Naive thymus-derived CD8-positive, alpha-beta T cell (primary cell): ENCODE measurements at places on chromosomes 1 and 21.
A peak's percentile ranks its signal among the peaks of the same experiment; 100 is the strongest.

- no peak for DNase-seq
Observed at GRCh38 chr1:175737451-175737850, 5.9 kb downstream of the TNR start.

GRCh38 chr1:229383961-229384360 is 41.1 kb upstream of the CCSAP start:
- DNase-seq, result no peak

DNA sequence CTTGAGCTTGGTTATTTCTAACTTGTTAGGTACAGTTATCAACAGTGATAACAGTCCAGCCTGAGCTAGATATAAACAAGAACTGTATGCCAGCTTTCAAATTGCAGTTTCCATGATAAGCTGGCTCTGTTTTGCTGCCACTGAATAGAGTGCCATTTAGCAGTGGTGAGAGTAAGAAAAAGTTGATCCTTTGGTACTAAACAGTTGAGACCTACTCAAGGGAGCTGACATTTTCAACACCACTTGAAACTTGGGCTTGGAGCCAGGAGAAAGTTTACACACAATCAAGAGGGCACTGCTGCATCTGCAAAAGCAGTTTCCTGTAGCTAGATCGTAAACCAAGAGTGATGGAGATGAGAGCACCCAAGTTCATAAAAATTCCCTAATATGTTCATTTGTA is 131.3 kb downstream of the RGS7 start:
- no peak for DNase-seq

DNA sequence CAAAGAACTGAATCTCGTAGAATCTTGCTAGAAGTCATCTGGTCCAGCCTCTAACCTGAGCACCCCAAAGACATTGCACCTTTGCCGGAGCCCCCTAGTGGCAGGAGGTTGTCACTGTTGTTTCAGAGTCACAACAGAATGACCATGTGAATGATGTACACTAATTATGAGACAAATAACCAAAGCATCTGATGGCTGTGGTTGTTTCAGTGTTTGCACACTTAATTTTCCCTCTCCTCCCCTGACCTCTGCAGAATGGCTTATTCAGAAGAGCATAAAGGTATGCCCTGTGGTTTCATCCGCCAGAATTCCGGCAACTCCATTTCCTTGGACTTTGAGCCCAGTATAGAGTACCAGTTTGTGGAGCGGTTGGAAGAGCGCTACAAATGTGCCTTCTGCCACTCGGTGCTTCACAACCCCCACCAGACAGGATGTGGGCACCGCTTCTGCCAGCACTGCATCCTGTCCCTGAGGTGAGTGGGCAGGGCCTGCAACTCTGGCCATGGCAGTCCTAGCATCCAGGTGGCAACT is 26.4 kb downstream of the TRAF5 start:
- DNase-seq, result peak; percentile 33

- no peak for DNase-seq
Observed at GRCh38 chr1:183235503-183235902, 49.4 kb downstream of the LAMC2 start.

DNA sequence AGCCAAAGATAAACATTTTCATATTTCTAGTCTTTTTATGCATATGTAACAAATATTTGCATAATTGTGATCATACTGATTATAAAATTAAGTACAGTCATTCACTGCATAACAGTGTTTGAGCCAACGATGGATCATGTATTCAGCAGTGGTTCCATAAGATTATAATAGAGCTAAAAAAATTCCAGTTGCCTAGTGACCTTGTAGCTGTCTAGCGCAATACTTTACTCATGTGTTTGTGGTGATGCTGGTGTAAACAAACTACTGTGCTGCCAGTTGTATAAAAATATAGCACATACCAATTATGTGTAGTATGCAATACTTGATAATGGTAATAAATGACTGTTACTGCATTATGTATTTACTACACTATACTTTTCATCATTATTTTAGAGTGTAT is 2.1 kb upstream of the S100A10 start:
- no peak for DNase-seq

- DNase-seq, result no peak
Observed at GRCh38 chr21:30014886-30015285, 75.1 kb upstream of the GRIK1 start.

- DNase-seq, result no peak
Observed at GRCh38 chr1:184951788-184952187, 22.5 kb downstream of the NIBAN1 start.

DNA sequence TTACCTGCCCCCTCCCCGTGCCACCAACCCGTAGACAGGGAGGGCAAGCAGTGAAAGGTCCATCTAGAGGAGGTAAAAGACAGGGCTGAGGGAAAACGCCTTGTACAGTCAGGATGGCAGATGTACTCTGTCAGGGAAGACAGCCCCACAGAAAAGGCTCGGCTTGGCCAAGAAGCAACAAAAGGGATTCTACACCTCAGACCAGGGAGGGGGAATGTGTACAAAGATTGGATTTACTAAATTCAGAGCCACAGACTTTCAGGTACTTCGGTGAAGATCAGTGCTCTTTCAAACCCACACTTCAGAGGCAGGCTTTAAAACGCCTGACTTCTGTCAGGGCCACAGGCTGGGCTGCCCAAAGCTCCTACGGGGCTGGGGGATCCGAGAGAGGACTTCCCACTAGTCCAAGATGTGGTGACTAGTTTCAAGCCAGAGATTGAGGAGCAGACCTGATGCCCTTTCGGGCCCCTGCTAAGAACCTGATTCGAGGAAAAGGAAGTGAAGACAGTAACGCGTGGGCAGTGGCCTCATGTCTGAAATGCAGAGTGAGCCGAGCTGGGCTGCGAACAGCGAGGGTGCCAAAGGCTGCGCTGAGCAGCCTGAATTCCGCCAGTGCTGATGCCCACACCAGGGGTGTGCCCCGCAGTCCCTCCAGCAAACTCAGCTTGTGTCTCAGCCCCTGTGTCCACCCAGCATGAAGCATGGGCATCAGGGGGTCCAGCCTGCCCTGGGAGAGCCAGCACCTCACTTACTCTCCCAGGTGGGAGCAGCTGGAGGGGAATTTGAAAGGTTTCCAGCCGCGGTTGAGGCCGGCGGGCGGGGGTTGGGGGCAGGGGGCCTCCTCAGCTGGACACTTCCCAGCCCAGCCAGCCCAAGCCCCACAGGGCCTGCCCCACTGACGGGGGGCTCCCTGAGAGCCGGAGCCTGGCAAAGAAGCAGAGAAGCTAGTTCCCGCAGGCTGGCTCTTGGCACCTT is 36.2 kb downstream of the KIAA1614 start:
- DNase-seq, result no peak

- DNase-seq, result no peak
Observed at GRCh38 chr1:174165471-174166137, 6.3 kb downstream of the RABGAP1L start.

DNA sequence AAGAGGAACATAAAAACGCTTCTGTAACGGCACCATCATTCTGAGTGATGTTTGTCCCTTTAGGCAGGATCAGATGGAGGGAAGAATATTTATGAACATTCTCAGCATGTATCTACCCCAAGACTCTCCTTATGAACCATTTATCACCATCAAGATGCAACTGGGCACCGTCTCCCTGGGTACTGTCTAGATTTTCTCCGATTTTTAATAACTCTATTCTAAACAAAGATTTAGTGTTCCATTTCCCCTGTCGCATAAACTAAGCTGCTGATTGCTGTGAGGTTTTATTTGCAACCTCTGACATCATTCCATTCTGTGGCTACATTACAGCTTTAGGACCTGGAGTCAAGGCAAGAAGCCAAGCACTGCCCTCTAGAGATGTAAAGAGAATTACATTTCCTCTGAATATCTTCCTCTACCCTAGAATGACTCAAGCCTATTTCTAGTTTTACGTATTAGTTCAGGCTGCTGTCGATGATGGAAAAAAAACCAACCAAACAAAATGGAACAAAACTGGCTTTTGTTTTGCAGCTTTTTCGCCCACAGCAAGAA is 130.1 kb upstream of the MAP1LC3C start:
- DNase-seq, result no peak

DNA sequence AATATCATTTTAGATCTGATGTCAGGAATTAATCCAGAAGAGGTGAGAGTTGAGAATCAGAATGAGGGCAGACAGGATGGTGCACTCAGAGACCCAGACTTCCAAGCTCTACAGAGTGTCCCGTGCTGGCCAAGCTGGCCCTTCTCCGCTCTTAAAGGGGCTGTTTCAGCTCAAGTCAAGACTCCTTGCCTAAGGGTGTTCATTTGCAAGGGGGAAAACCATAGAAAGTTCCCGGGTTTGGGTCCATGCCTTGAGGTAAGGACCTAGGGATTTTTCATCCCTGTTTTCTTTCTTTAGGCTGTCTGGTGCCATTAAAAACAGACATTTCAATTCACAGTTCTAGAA is 47.5 kb downstream of the EDN2 start:
- DNase-seq, result no peak
